ENCODE measurements at places on chromosomes 16 and 17. TPM values are rescaled to one million over a fixed set of nuclear protein-coding genes. Genes with fewer than 3 reads are reported as not detected.
A peak's percentile ranks its signal among the peaks of the same experiment; 100 is the strongest.

CD300E gene
- total RNA-seq, result not detected

GRCh38 chr16:85370881-85371651, 242.1 kb upstream of the GSE1 start:
- H3K36me3 ChIP-seq, result no peaks in the 10 kb centered on the region
- H3K27ac ChIP-seq, result peak overlapping the region; percentile 27
- H3K27me3 ChIP-seq, result no peaks in the 10 kb centered on the region
- DNase-seq, result no peak

DNA sequence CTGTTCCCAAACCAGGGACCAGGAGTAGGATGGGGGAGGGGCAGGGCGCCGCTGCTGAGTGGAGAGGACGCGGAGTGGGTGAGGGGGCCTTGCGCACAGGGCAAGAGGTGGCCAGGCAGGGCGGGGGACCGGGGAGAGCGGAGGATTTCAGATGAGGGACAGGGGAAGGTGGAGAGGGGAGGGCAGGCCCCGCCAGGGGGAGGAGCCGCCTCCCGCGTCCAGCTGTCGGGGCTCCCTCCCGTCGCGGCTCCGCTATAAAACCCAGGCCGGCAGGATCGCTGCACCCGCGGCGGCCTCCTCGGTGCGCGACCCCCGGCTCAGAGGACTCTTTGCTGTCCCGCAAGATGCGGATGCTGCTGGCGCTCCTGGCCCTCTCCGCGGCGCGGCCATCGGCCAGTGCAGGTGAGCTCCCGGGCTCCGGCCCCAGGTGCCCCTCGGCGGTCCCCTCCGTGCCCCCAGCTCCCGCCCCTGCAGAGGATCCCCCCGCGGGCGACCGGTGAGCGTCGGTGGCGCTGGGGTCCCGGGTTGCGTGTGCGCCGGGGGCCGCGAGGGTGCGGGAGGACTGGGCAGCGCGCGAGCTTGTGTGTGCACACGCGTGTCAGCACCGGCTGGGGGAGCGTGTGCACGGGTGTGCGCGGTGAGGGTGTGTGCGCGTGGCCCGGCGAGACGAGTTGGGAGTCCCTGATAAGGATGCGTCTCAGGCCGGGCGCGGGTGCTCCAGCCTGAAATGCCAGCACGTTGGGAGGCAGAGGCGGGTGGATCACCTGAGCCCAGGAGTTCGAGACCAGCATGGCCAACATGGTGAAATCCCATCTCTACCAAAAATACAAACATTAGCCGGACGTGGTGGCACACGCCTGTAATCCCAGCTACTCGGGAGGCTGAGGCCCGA, at the start of gene CA4:
TSS of gene CA4 (plus strand) at position 283 of the 892 bp plus-strand sequence. CDS start at position 345, 62 bp downstream.
- H3K4me3 ChIP-seq, result no peak within 1 kb of the TSS
- DNase-seq, result no peak
- H3K4me1 ChIP-seq, result peaks cover 26% of the 10 kb centered on the region
- peaks cover 64% of the 10 kb centered on the region for H3K27me3 ChIP-seq

MYH8 gene
- not detected for total RNA-seq

GRCh38 chr17:48995304-48995973, 1.7 kb upstream of the IGF2BP1 start:
- H3K4me3 ChIP-seq, result peak overlapping the region; percentile 93
- peaks cover 42% of the 10 kb centered on the region for H3K27me3 ChIP-seq
- H3K4me1 ChIP-seq, result peaks cover 28% of the 10 kb centered on the region
- DNase-seq, result no peak

- no peaks in the 10 kb centered on the region for H3K27me3 ChIP-seq
- H3K36me3 ChIP-seq, result peaks cover 8% of the 10 kb centered on the region
- H3K27ac ChIP-seq, result no peak overlapping the region
- H3K4me3 ChIP-seq, result no peak overlapping the region
Measured at GRCh38 chr16:1363501-1364041, 11.8 kb downstream of the GNPTG start.

DNA sequence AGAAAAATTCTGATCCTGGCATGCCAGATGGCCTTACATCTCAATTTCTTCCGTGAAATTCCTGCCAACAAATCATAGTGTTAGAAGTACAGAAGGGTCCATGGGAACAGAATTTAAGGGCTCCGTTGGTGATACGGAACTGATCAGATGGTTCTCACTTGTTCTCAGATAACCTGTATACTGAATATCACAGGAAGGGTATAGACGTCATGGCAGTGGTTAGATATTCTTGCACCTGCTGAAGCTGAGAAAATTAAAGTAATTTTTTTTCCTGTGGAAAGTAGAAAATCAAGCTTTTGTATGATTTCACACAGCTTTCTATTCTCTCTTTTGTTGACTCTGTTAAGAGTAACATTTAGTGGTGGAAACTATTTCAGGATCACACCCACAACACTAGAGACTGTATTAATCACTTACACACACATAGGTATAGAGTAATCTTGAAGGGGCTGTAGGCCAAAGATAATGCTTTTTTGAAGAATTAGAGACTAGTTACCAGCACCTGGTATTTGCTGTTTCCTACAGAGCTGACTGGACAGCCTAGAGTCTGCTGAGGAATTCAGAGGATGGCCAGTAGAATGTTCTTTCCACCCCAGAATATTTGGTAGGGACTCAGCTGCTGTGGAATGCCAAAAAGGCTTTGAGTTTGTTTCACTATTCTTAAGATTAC, 7.5 kb downstream of the TENT4B start:
- H3K4me1 ChIP-seq, result peaks cover 33% of the 10 kb centered on the region
- DNase-seq, result no peak
- no peak overlapping the region for H3K4me3 ChIP-seq
- H3K36me3 ChIP-seq, result peaks cover 2% of the 10 kb centered on the region
- H3K27ac ChIP-seq, result peak overlapping the region; percentile 34
- no peaks in the 10 kb centered on the region for H3K27me3 ChIP-seq
